ENCODE measurements at places on chromosomes 5 and 9.

GRCh38 chr5:17411436-17412402, 86.3 kb upstream of the TAF11L2 start:
- no peak for DNase-seq

DNA sequence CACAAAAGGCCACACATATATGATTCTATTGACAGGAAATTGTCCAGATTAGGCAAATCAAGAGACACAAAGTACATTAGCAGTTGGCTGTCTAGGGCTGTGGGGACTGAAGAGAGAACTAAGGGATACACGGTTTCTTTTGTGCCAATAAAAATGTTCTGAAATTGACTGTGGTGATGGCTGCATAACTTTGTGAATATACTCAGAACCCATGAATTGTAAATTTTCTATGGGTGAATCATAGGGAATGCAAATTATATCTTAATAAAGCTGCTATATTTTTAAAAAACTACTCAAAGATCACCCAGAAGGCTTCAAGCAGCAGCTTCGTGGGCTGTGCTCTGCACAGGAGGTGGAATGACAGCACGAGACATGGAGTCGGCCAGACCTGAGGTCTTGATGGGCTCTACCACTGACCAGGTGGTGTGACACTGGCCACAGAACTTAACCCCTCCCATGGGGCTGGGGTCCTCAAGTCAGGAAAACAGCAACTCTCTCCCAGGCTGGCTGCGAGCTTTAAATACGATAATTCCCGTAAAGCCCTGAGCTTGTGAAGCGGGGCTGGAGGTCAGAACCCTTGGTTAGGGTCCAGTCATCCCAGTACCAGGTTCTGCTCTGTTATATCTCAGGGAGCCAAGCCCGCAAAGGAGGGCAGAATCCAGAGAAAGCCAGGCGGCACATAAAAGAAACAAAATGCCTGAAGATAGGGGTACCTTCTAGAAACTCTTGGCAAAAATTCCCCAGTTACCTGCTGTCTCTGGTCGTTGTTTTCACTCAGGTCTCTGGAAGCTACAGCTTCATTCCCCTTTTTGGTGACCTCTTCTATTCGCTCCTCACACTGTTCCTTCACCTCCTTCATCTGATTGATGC, 59.1 kb downstream of the GOLM1 start:
- DNase-seq = no peak

DNA sequence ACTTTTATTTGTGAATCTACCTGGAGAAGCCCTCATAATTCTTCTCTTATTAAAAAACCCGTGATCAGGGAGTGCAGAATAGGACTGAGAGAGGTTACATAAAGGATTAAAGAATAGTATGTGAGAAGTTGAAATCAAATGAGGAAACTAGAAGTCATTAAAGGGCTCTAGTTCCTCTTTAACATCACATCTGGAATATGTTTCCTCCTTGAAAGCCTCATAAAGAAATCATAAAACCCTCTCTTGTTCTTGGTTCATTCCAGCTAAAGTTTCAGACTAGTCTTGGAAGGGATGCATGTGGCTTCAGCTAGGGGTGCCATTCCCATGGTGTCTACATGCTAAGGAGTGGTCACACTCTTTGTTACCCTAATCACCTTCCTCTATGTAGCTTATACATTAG, 5.7 kb upstream of the C5orf46 start:
- no peak for DNase-seq

GRCh38 chr5:143771189-143771588, 40.8 kb upstream of the HMHB1 start:
- DNase-seq = no peak

- no peak for DNase-seq
These were observed 20.0 kb upstream of the GCNT1 start for GRCh38 chr9:76438841-76439588.

DNA sequence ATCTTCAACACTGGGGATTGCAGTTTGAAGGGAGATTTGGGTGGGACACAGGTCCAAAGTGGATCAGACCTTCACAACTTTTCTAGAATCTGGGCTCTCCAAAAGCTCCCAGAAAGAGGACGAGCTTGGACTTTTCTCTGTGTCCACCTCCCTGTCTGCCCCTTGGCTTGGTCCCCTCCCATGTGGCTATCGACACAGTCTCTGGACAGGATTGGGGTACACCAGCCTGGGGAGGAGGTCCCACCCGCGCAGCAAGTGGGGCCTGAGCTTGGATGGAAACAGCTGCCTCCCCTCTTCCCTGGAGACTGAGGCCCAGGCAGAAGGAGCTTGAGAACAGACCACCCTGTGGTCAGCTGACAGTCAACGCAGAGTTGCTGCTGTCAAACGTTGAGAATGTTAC, 84.6 kb upstream of the FCN1 start:
- no peak for DNase-seq

- DNase-seq = no peak
These were observed 141.4 kb downstream of the EBF1 start for GRCh38 chr5:158958021-158958994.

DNA sequence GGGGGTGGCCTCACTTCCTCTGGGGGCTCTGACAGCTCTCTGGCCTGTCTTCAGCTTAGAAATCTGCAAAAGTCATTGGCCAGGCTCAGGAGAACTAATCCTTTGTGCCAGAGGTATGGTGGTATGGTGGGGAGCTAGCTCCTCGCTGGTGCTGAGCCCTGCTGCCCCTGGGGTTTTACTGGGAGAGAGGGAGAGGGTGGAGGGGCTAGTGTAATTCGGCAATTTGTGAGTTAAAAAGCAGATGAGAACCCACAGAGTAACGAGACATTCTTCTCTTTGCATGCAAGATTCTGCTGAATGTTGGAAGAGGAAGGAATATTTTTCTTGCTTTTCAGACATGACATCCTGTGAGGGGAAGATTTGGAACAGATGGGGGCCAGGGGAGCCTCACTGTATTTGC, 65.5 kb upstream of the SPRY4 start:
- no peak for DNase-seq

- DNase-seq = no peak
These were observed 309.2 kb downstream of the CTNND2 start for GRCh38 chr5:11595045-11595444.

- peak; percentile 82 for DNase-seq
These were observed 54.8 kb downstream of the CAMK4 start for GRCh38 chr5:111278858-111279504.

- DNase-seq = no peak
These were observed 123.1 kb downstream of the PDE8B start for GRCh38 chr5:77333451-77334123.

DNA sequence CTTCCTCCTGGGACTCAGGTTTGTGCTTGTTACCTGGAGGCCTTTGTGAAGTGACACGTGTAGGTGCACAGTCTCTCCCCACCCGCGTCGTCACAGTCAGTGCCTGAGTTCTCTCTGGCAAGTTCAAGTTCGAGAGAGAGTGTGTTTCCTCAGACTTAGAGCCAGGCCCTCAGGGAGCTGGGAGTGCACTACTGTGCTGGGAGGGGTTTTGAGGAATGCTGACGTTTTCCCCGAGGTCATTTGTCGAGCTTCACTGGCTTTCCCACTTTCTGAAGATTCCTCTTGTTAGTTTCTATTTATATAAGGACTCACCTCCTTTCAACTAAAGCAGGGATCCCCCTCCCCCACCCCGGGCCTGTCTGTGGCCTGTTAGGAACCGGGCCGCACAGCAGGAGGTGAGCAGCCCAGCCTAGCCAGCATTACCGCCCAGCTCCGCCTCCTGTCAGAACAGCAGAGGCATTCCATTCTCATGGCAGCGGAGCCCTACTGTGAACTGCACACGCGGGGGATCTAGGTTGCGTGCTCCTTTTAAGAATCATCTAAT, 209.2 kb downstream of the DIRAS2 start:
- DNase-seq = no peak

DNA sequence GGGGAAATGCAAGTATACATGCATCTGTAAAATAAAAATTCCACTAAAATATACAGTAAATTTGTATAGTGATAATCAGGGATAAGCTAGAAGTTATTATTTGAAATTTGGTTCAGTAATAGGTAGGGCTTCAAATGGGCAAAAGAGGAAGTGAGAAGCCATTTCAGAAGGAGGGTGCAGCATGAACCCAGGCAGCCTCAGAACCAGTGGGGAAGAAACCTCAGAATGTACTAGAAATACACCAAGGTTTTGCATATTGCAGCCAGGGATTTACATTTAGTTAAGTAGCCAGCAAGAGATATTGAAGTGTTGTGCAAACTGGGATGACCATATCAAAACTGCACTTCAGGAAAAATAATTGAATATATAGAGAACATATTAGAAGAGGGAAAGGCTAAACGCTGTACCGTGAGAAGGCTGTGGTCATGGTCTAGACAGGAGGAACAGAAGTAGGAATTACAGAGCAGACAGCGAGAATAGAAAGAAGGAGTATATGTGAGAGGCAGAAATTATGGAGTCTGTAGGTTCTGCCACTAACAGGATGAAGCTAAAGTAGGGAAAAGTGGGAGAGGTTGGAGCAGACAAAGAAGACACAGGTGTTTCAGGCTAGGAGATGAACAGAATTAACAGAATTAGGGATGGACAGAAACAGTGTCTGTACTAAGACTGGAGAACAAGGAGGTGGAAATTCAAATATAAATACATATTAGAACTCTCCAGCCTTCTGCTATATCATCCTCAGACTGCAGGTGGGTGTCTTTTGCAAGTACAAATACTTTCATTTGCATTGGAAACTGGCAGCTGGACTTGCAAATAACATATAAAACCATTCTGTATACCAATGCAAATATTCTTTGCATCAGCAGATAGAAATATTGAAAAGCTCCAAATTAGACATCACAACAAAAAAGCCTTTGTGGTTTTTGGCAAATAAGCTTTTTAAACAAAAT, 335.6 kb downstream of the ZNF608 start:
- no peak for DNase-seq

GRCh38 chr5:127290019-127290945, at the start of gene MEGF10:
MEGF10 (plus strand) TSS chr5:127290796; CDS start chr5:127331309, 40,513 bp downstream.
- DNase-seq = peak; percentile 21

DNA sequence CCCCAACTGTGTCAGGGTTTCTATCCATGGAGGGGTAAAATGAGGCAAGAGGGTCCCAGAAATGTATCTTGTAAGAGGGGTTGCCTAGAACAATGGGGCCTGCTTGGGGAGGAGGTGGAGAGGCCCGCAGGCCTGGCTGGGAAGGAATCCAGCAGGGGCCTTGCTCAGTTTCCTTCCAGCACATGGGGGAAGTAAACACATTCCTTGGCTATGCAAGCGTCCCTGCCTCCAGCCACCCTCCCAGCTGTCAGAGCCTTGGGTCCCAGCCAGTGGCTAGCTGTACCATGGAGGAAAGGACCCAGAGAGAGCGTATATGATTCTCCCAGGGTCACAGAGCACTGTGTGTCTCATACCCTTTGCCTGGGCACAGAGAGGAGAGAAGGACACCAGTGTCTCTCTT, 71.1 kb upstream of the IL17B start:
- no peak for DNase-seq

DNA sequence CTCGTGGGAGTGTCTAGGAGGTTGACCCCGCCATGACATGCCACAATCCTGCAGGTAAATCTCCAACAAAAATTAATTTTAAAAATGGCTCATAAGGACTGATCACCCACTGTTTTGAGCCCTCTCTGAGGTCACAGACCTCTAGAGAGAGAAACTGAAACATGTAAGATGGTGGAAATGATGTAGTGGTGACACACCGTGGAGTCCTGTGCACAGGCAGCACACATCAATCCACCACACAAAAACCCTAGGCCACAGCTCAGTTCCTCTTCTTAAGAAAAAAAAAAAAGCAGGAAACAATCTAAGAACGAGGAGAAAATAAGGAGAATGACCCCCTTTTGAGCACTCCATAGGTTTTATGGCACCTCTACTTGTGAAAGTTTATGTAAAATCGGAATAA, 93.8 kb upstream of the FAM120A start:
- no peak for DNase-seq

GRCh38 chr9:5489630-5490490, 20.5 kb upstream of the PDCD1LG2 start:
- DNase-seq = no peak

DNA sequence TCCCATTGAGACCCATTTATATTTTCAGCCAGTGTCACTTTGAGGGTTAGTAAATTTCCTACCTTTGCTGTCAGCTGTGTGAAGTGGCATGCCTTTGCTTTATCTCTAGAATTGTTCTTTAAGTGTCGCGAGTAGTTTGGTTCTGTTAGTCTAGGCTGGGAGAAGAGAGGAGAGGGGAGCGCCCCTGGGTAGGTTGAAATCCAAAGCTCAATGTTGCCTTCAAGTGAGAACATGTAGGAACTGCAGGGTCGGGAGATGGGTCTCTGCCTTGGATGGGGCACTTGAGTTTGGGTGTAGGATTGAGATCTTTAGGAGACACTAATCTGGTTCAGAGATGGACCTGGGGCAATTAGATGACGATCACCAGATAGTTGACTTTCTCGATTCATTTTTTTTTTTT, 46.3 kb downstream of the STC2 start:
- DNase-seq = no peak
